ENCODE measurements at places on chromosomes 7 and 10. TPM values are rescaled to one million over a fixed set of nuclear protein-coding genes. Genes with fewer than 3 reads are reported as not detected.

DNA sequence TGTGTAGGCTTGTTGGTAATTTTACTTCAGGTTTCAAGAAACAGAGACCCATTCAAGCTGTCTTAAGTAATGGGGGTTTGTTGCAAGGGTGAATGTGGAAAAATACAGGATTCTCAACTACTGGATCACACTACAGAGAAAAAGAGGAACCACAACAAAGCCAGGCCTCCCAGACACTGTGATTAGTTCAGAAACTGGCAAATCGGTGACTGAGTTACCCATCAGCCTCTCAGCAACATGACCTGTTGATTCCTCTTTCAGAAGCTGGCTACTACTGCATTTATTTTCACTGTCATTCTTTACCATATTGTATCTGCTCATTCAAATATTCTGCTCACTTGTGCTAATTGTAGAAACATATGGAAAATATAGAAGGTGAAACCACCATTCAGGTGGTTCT lies 16.0 kb downstream of the CCDC71L start:
- DNase-seq: no peak

DNA sequence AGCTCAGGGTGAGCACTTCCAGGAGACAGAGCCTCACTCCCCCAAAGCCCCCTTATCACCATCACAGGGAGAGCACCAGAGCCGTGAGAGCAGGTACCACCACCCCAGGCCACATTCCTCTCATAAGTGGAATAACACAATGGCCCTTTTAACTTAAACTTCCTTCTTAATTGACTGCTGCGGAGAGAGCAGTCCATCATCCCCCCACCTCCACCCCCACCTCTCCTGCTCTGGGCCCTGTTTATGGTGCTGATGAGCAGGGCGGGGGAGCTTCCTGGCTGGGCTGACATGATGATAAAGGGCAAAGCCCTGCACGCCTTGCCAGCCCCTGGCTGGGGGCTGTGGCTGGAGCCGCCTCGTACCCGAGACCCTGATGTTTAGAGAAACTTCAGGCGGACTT lies 81.4 kb upstream of the PODXL start:
- no peak for DNase-seq

The ZNF488 gene
- 0.73 TPM for total RNA-seq

The MEPCE gene
- total RNA-seq: 25.0 TPM

DNA sequence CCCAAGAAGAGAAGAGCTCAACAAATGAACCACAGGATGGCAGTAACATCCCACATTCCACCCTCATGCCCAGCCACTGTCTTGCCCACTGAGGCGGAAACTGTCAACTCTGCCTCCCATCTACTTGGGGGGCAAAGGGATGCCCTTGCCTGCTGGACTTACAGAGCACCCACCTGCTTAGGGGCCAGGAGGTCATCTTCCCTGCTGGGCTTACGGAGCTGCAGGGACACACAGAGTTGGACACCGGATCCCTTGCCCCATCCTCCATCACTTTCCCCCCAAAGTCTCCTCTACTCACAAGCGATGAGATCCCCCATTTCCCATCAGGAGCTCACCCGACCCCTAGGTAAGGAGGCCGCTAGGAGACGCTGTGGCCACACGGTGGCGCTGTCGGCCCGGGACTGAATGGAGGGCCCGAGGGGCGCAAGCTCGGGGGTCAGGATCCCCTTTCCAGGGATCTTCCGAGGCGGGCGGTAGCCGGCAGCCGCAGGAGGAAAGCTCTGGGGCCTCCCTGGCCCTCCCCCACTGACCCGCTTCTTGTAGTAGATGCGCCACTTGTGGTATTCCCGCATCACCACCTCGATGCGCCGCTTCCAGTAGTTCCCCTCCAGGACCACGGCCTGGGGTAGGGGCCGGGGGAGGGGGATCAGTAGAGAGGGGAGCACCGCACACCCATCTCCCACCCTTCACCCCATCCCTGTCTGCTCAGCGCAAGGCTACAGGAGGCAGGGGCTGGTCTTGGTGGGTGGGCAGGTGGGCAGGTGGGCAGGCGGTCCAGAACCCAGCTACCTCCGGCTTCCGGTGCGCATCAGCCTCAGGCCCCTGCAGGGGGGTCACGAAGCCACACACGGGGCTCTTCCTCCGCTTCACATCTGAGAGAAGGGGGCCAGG lies 17.3 kb downstream of the MLXIPL start:
- peak; percentile 92 for DNase-seq

Data from left lung (tissue), 14 donors.